ENCODE measurements at places on chromosomes 1 and 21.

GRCh38 chr1:181423301-181423918 lies 59.9 kb upstream of the CACNA1E start:
- no peak for DNase-seq

DNA sequence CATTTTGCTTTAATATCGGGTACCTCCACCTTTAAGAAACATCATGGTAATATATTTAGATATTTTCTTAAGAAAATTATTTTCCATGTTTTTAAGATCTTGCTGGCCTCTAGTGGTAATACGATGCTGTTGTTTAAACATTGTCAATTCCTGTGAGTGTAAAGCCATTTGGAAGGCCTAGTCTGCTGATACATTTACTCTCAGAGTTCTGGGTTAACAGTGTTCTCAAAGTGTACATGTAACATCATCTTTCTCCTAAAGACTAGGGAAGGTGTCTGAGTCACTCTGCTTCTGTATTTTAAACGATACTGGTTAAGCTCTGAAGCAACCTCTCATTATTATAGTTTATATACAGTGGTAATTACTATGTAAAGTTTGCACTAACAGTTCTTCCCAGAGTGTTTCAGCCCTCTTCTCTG lies 189.1 kb downstream of the RASAL2 start:
- DNase-seq, result no peak

- DNase-seq, result no peak
These were observed 21.6 kb upstream of the PLEKHM2 start for GRCh38 chr1:15662477-15662876.

- no peak for DNase-seq
These were observed 32.3 kb downstream of the TENT5C start for GRCh38 chr1:117638141-117638540.

GRCh38 chr1:183185941-183186490 lies at the start of gene LAMC2:
Gene LAMC2 (plus strand): TSS chr1:183186264. CDS start chr1:183186353, 89 bp downstream.
- DNase-seq, result no peak

DNA sequence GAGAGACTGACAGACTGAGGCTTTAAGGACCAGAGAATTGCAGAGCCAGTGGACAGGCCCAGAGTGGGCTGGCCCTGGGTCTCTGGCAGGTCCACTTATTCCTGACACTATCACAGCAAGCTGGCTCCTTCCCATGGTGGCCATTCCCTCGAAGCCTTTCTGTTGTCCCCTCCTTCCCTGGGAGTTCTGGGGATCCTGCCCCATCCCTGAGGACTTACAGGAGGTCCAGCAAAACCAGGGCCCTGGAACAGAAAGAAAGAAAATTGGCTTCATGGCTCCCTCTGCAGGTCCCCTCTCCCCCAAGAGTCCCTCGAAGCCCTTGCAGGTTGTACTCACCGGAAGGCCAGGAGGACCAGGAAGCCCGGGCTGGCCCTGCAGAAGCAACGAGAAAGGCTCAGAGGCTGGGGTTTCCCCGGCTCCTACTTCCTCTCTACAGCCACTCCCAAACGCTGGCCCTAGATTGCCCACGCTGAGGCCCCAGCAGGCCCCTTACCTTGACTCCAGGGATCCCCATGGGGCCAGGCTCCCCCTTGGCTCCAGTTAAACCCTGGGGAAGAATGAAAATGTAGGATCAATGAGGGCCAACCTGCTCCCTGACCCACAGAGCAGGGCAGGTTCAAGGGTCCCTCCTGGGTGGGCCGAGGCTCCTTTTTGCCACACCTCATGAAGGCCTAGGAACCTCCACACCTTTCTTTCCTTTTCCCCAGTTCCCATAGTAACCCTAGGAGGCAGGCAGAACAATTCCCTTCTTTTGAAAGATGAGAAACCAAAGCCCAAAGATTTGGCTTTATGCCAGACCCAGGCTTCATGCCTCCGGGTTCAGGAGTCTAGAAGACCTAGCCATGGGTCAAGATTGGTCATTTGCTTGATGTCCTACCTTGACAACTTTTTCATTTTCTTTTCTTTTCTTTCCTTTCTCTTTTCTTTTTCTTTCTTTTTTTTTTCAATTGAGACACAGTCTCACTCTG lies 4.6 kb downstream of the COL9A2 start:
- no peak for DNase-seq

DNA sequence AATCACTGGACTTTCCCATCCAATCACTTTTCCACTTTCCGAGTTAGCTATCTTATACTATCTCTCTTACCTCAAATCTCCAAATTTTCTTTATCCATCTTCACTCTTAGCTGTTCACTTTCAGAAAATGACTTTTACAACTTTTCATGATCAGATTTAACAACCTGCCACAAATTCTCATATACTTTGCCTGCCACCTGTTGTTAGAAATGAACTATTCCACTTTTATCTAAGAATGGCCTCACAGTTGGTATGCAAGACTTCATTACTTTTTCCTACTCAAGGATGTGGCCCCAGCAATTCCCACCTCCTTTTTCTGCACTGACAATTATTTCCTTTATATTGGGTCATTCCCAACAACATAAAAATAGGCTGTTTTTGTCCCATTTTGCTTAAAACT lies 93.6 kb upstream of the DEPDC1 start:
- no peak for DNase-seq

- no peak for DNase-seq
These were observed 149.5 kb upstream of the NEGR1 start for GRCh38 chr1:72431810-72432209.

GRCh38 chr1:78864175-78864574 lies 142.4 kb downstream of the ADGRL4 start:
- DNase-seq, result no peak

DNA sequence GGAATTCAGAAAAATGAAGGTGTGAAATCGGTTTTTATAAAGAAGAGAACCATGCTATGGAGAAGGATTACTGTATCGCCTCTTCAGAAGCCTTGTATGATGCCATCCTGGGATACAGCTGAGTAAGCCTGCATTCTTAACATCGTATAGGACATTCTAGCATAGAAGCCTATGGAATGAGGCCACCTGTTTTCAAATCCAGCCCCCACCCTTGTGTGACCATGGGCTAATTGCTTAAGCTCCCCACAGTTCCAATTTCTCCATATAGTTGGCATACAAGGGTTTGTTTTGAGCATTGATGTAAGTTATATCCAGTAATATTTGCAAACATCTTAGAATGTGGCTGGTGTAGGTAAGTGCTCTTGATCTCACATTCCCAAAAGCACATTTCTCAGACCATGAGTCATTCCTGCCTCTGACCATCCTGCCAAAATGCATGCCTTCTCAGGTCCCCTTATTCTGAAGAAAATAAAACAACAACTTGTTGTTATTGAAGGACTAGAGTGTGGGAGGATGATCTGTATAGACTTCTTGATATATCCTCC lies 1.5 kb downstream of the OR14A2 start:
- DNase-seq, result no peak

- no peak for DNase-seq
These were observed 161.5 kb upstream of the C1orf174 start for GRCh38 chr1:4061521-4062031.

DNA sequence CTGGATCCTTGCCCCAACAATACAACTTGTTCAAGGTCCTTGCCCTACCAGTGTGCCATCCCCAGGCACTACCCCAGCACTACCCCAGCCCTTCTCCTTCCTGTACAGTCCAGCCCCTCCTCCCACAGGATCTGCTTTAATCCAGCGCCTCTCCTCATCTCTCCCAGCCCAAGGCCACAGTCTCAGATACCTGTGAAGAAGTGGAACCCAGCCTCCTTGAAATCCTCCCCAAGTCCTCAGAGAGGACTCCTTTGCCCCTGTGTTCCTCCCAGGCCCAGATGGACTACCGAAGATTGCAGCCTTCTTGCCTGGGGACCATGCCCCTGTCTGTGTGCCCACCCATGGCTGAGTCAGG lies 6.5 kb upstream of the CDC20 start:
- no peak for DNase-seq

- DNase-seq, result no peak
These were observed 744 bp upstream of the WDR26 start for GRCh38 chr1:224435318-224435763.

GRCh38 chr21:45709696-45710268 lies 66.3 kb downstream of the PCBP3 start:
- no peak for DNase-seq

DNA sequence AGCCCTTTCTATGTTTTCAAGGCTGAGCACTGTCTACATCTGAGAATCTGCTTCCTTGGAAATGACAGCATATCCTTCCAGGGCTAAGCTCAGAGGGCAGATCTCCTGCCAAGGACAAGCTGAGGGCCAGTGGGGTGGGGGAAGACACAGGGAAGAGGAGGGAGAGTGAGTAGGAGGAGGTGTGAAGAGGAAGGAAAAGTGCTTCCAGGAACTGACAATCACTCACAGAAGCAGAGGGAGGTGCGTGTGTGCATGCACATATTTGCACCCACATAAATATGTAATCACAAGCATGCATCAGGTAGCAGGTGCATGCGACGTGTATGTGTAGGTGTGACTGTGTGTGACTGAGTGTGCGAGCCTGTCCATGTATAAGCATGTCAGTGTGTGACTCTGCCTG lies 43.7 kb upstream of the SCMH1 start:
- DNase-seq, result no peak

DNA sequence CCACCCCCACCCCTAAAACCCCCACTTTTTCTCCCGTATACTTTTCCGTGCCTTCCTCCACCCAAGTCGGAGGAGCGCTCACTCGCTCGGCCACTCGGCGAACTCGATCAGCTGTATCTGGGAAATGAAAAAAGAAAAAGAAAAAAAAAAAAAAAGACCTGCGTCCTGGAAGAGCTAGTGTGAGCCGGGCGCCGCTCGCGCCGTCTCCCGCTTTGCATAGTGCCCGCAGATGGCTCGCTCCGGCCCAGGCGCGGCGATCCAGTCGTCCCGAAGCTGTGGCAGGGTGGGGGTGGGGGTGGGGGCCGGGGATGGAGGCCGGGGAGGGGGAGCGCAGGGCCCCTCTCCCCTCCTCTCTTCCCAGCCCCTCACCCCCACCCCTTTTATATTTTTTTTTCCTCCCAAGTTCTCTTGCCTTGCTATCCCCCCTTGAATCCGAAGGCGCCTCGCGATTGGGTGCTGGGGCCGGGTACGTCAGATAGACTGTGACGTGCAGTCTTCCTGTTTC lies 299 bp upstream of the PROX1 start:
- no peak for DNase-seq

GRCh38 chr1:168223681-168224540 lies 1.9 kb upstream of the SFT2D2 start:
- DNase-seq, result no peak

DNA sequence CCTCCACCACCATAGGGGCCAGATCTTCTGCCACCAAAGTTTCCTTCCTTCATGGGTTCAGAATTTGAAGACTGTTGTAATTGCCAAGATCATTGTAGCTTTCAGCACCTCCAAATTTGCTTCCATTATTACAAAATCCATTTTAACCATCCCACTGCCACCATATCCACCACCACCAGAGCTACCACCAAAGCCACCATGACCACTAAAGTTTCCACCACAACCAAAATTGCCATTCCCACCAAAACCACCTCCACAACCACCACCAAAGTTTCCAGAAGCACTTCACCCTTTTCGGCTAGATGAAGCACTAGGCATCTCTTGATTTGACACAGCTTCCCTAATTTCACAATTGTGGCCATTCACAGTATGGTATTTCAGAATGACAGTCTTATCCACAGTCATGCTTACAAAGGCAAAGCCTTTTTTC lies 45.2 kb downstream of the SLC30A7 start:
- no peak for DNase-seq

DNA sequence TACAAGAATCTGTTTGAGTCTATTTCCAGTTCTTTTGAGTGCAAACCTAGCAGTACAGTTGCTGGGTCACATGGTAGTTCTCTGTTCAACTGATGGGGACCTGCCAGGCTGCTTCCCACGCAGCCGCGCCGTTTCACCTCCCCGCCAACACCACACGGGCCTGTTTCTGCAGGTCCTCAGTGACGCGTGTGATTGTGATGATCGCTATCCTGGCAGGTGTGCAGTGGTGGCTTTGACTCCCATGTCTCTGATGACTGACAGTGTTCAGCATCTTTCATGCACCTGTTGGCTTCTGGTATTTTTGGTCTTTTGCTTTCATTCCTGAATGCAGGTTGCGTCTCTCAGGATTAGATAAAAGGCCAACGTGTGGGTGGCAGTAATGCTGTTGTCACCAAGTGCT lies 41.6 kb downstream of the FAAP20 start:
- no peak for DNase-seq

DNA sequence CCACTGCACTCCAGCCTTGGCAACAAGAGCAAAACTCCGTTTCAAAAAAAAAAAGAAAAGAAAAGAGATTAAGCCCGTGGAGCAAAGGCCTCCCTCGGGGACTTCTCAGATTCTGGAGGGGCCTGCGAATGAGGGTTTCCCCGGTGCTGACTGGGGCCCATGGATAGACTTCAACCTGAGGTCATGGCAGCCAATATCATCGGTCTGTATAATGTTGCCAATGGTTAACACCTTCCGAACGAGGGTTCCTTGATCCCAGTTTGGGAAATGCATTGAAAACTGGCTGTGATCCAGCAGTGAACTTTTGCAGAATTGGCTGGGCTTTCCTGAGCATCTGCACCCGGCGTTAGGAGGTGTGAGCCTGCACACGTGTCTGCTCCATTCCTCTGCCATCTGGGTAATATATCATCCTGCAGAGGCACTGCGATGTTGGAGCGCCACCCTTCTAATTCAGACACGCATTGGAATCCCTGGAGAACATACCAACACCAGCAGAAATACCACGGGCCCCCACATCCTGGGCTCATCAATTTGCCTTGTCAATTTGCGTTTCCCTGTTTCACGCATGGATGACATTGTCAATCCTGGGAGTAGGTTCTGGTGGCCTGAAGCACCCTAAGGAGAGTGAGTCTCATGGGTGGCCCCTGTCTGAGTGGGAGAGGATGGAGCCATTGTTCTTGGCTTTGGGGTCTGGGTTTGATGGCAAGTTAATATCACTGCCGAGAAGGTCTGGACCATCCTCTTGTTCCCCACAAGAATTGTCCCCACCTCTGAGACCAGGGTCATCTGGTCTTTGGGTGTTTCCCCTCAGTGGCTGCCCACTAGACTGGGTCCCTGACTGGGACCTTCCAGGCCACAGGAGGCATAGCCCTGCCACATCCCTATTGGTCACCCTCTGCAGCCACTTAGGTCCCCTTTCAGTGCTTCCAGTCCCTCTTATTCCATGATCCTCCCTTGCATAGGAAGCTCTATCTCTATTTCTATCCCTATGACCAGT lies 441.0 kb downstream of the PTPRU start:
- DNase-seq, result no peak

GRCh38 chr1:234963180-234963903 lies 165.3 kb downstream of the TOMM20 start:
- peak; percentile 68 for DNase-seq

- DNase-seq, result no peak
These were observed 5.3 kb downstream of the TNFRSF14 start for GRCh38 chr1:2561446-2561845.

- DNase-seq, result no peak
These were observed 45.3 kb downstream of the MAST2 start for GRCh38 chr1:45848714-45849113.

- DNase-seq, result no peak
These were observed 2.6 kb upstream of the SH3GLB1 start for GRCh38 chr1:86701731-86702130.

GRCh38 chr1:232459087-232459486 lies 170.8 kb downstream of the SIPA1L2 start:
- DNase-seq, result no peak
